ENCODE measurements at places on chromosomes 13 and 19. TPM values are rescaled to one million over a fixed set of nuclear protein-coding genes. Genes with fewer than 3 reads are reported as not detected.
A peak's percentile ranks its signal among the peaks of the same experiment; 100 is the strongest.

The PLEKHF1 gene
- not detected for polyA plus RNA-seq

The ZSCAN1 gene
- polyA plus RNA-seq = 0.67 TPM

- DNase-seq = no peak
Observed at GRCh38 chr13:76741624-76742023, 144.6 kb downstream of the KCTD12 start.

DNA sequence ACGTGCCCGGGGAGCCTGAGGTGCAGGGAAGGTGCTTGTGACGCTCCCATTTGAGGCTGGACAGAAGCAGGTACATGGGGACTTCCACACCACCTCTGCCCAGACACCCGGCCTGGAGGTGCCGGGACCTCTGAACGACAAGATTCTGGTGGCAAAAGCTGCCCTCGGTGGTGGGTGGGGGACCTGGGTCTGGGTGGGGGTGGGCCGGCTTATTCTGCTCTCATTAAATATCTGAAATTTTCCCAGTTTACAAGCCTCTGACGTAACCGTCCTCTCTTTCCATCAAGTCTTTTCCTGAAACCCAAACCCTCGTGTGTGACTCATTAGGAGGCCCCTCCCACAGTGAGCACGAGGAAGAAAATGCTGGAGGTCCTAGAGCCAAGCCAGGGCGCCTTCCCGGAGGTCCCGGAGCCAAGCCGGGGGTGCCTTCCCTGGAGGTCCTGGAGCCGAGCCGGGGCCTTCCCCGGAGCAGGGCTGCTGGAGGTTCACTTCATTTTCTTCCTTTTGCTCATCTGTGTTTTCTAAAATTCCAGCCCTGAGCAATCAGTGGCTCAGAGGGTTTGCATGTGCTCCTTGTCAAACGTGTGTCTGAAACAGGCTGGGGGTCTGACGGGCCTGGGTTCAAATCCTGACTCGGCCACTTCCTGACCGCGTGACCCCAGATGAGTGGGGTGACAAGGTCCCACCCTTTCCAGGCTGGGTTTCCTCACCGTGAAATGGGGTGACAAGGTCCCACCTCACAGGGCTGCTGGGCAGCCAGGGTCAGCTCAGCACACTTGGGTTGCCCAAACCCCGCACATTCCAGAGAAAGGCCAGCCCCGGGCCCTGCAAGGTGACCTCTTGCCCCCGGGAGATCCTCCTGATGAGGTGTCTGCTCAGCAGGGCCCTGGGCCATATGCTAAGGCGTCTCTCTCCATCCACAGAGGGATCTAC, 10.0 kb downstream of the CFD start:
- DNase-seq = peak; percentile 53

The KISS1R gene
- not detected for polyA plus RNA-seq

DNA sequence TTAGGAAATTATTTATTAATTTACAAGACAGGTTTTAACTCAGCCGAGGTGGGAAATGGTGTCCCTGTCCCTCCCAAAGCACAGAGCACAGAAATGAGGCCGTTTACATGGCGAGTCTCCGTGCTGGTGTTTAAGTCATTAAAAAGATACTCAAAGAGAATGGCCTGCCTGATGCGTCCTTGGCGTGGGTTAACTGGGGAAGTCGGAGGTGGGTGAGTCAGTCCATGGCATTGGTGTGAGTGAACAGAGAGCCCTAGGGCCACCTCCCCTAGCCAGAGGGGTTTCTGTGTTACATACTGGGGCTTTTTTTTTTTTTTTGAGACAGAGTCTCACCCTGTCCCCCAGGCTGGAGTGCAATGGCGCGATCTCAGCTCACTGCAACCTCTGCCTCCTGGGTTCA, 3.9 kb downstream of the FEM1A start:
- no peak for DNase-seq

DNA sequence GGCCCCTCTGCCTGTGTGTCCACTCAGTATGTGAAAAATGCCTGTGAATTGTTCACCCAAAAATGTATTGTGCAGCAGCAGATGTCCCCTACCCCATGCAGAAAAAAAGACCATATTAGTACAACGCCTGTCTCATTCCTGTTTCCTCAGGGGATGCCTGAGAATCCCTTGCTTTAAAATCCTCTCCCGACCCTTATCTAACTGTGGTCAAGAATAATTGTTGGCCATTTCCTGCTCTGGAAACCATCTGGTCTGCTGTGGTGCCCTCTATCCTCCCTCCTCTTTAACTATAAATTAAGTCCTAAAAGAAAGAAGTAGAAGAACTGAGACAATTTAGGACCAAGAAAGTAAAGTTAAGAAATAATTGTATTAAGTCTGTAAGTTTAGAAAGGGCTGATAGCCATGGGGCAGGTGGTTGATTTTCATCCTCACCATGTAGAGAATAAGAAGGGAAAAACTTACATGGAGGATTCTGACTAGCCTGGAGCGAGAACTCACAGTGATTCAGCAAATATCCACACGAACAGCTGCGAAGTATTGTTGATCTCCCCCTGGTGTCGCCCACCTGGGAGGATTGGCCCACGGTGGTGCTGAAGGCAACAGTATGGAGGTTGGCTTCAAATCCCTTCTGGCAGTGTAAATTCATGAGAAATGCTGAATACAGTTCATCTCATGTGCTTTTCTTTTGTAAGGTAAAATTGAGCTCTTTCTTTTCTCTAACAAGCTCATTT, 85.6 kb downstream of the COL4A2 start:
- DNase-seq = no peak

DNA sequence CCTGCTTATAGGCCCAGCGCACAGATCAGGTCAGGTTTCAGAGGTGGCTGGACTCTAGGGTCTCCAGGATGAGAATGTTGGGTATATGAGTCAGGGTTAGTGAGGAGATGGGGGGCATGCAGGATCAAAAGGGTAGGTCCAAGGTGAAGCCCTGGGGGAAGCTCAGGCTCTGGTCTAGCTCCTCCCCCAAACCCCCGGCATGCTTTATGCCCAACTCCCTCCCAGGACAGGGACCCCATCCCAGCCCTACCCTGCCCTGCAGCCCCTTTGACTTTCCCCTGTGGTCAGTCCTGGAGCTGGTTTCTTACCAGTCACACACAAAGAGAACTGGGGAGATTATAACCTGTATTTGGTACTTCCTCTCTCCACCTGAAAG, 9.8 kb upstream of the CEACAM18 start:
- DNase-seq = no peak

The SCAF1 gene
- polyA plus RNA-seq = 21.4 TPM

The ZNF525 gene
- 8.8 TPM for polyA plus RNA-seq

DNA sequence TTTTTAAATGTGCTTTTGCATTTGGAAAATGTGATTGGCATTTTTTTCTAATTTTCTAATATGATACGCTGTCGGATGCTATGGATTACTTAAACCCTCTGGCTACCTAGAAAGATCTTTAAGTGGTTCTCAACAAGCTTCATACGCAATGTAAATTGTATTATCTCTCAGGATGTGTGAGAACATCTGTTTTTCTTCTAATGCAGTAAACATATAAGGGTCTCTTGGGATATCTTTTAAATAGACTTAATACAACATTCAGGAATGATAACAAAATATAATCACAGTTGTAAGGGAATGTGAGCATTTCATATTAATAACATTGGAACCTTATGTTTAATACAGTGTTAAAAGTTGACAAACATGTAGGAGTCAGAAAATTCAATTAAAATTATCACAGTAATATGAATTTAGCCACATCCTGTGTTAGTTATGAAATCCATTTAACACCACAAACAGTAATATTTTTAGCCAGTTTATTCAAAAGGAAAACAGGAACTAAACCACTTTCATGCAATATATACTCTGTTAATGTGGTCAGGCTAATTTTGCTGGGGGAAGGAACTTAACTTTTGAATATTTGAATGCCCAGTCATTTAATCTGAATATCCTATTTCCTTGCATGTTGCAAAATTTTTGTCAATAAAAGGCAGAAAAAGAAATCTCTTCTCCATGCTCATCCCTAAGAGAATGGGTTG, 15.0 kb upstream of the ALOX5AP start:
- DNase-seq = no peak

DNA sequence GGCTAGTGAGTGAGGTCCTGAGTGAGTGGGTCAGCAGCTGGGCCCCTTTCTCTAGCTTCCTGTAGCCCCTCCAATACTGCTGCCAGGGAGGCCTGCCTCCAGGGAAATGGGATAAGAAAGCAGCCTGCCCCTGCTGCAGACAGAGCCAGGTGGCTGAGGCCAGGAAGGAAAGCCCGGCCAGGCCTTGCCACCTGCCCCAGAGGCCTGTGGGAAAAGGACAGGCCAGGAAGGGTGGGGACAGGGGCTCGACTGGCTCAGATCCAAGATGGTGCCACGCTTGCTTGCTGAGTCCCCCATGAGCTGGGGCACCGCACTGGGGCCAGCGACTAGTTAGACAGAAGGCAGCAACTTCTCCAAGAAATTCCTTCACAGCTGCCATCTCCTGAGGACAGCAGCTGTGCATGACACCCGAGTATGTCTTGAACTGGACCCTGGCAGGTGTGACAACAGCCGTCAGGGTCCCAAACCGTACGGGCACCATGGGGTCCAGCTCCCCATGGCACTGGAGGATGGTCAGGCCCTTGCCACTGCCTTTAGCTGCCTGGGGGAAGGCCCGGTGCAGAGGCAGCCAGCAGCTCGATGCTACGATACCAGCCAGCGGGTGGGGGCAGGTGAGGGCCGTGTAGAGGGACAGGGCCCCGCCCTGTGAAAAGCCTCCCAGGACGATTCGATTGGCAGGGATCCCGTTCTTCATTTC, 5.1 kb upstream of the PRR36 start:
- no peak for DNase-seq

The RFPL4AL1 gene
- 1.3 TPM for polyA plus RNA-seq

The DHDH gene
- polyA plus RNA-seq = 0.60 TPM

GRCh38 chr13:51823359-51823758, 19.4 kb upstream of the DHRS12 start:
- DNase-seq = no peak

DNA sequence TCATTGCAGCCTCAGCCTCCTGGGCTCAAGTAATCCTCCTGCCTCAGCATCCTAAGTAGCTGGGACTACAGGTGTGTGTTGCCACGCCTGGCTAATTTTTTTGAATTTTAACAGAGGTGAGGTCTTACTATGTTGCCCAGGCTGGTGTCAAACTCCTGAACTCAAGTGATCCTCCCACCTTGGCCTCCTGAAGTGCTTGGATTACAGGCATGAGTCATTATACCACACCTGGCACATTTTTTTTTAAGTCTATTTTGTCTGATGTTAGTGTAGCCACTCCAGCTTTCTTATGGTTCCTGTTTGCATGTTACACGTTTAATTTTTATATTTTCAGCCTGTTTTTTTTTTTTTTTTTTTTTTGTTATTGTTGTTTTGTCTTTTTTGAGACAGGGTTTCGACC, 24.8 kb downstream of the KDM4B start:
- DNase-seq = no peak

The SPTBN4 gene
- 0.36 TPM for polyA plus RNA-seq

DNA sequence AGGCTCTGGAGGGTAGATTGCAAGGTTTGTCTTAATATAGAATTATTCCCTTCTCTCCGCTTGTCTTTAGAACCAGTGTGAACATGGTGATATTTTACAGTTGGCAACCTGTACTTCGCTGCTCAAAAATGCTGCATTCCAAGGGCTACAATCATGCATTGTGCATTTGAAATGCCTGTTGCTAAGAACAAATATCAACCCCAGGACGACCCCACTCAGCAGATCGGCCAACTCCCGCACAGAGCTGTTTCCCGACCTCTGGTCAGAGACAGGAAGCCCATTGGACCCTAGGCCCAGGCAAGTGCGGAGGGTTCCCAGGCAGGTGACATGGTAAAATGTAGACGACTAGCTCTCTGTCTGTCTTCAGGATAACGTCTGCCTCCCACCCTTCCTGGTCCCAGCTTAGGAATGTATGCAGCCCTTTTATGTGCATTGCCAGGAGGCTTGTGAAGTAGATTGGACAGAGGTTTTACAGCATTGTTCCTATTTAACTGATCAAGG, 263.5 kb downstream of the FOXO1 start:
- DNase-seq = no peak

The ZNF628 gene
- 2.4 TPM for polyA plus RNA-seq

- DNase-seq = no peak
Observed at GRCh38 chr19:30846102-30846501, 473.9 kb downstream of the ZNF536 start.

- no peak for DNase-seq
Observed at GRCh38 chr19:38508507-38508906, 75.0 kb downstream of the RYR1 start.

GRCh38 chr13:40697711-40698110, 31.3 kb upstream of the FOXO1 start:
- no peak for DNase-seq

The ZNF578 gene
- 3.1 TPM for polyA plus RNA-seq

Measured in muscle of arm (tissue), 14 donors.